Right kidney (tissue), 9 donors: ENCODE measurements at places on chromosomes 3 and 15.

DNA sequence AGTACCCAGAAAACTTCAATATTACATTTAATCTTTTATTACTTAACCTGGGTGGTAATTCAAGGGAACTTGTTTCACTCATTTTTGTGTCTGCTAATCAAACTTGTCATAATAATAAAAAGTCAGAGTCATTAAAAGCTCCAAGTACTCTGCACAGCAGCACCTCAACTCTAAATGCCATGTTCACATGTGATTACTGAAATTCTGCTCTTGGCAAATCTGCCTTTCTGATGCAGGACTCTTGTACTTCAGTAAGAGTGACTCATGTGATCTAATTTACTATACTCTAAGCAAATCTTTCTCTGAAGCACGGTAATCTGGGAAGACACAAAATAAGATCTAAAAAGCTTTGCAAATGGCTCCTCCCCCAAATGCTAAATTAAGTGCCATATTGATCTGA lies 6.4 kb downstream of the ROBO1 start:
- DNase-seq = no peak

GRCh38 chr15:92920595-92921161 lies 20.6 kb downstream of the CHD2 start:
- DNase-seq = no peak

DNA sequence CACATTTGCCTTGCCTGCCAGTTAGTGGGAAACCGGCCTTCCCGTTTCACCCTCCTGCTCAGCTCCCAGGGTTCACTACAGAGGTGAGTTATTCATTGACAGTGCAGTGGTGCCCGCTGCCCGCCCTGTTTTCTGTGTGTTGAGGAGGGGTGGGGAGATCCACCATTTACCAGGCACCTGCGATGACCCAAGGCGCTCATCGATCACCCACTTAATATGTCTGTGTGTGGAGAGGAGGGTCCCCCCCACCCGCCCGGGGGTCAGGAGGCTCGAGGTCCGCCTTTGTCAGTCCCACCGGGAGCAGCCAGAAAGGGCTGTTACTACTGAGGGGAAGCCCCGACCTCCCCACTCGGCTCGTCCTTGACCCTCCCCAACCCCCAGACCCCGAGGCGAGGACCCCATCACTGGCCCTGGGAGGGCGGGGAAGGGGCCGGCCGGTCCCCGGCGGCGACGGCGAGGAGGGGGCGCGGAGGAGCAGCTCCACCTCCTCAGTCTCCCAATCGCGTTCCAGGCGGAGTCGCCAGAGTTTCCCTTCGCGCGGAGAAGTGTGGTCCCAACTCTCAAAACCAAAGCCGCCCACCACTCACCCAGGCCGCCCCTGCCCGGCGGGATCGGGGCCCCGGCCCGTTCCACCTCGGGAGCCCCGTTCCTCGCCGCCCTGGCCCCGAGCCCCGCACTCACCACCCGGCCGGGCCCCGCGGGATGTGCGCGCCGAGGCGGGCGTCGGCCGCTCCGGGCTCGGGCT lies 1.1 kb downstream of the PLXNB1 start:
- DNase-seq = peak; percentile 84

DNA sequence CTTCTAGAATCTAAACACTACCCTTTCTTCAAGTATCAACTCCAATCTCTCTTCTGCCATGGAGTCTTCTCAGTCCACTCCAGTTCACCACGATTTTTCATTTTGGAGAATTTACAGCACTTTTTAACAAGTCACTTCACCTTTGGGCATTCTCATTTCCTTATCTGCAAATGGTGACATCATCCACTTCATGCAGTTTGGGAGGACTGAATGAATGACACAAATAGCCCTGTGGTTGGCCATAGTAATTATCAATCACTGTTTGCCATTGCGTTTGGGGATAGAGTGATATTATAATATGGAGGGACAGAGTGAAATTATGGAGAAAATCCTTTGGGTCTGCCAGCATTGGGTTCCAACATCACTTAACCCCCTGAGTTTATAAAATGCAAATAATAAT lies 38.0 kb upstream of the TM4SF1 start:
- no peak for DNase-seq

DNA sequence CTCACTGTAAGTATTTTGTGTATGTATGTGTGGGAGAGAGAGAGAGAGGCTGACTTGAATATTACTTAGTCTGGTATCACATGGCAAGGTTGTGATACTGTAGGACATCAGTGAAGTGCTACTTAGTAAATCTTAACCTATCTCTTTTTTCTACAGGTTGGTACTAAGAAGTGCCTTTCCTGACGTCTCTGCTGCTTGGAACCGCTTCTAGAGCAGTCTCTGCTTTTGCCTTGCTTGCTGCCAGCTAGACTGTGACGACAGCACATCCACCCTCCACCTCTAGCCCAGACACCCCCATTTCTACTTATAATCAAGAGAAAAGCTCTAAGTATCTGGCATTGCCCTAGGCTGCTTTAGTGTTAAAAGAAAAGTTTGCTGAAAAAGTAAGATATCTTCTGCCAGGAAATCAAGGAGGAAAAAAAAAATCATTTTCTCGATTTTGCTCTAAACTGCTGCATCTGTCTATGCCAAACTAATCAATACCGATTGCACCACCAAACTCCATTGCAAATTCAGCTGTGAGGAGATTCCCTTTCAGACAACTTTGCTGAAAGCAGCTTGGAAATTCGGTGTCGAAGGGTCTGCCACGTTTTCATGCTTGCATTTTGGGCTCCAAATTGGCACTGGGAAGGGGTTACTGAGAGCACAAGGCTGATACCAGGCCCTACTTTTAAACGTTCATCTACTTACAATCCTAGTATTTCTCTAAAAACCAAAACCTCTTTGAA lies 30.7 kb downstream of the MBNL1 start:
- no peak for DNase-seq

GRCh38 chr3:42510325-42510724 lies 7.9 kb downstream of the VIPR1 start:
- DNase-seq = no peak

GRCh38 chr15:83809345-83809744 lies 155.4 kb downstream of the ADAMTSL3 start:
- DNase-seq = no peak

- no peak for DNase-seq
These were observed 2.7 kb downstream of the ARPP21 start for GRCh38 chr3:35641920-35642527.

GRCh38 chr3:154590675-154591384 lies 160.8 kb upstream of the GPR149 start:
- DNase-seq = no peak
